Stimulated activated CD8-positive, alpha-beta memory T cell treated with anti-CD3 and anti-CD28 coated beads, Interleukin-2, amount 100 ng/mL, for 1 hour (primary cell): ENCODE measurements at places on chromosomes 7 and 10.

GRCh38 chr7:44994877-44995554 is 5.0 kb upstream of the CCM2 start:
- DNase-seq = no peak

DNA sequence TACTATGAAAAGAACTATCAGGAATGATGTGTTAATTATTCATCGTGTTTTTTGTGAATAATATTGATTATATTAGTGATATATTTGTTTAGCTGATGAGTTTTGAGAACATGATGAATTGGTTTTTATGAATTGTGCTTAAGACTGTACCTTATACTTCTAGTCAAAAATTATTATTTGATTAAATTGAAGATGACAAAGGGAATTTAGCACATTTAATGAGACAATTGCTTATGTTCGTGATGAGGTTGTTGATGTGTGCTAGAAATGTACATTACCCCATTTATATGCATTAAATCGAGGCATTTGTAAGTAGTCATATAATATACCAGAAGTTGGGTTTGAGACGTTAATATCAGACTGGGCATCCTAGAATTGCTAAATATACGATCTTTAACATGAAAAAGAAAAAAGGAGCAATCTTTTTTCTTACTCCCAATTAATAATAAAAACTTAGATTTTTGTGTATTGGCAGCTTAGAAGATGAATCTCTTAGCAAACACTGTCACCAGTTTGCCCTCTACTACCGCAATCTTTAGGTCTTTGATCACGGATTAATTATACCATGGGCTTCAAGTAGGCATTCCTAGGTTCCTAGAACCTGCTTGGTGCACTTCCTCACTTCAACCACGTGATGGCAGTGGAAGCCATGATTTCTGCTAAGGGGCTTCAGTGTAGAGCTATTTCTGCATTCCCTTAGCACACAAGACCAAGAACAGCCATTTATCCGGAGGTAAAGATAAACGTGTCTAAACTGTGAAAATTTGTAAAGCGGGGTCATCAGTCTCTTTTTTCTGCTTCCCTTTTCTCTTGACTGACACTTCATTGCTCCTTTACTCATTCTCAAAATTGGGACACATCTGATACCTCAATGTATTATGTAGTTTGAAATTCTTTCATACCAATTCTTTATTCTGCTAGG is 1.6 kb downstream of the KLHDC10 start:
- DNase-seq = peak; percentile 35

- no peak for DNase-seq
These were observed 102.4 kb upstream of the FRMD4A start for GRCh38 chr10:14433147-14433546.

- DNase-seq = no peak
These were observed 96.7 kb upstream of the PIK3CG start for GRCh38 chr7:106768324-106768751.

GRCh38 chr10:95559896-95560277 is 1.3 kb downstream of the SORBS1 start:
- DNase-seq = no peak

GRCh38 chr10:78310481-78311080 is 276.9 kb downstream of the RPS24 start:
- DNase-seq = no peak

GRCh38 chr7:12827219-12827821 is 139.9 kb downstream of the ARL4A start:
- DNase-seq = no peak

DNA sequence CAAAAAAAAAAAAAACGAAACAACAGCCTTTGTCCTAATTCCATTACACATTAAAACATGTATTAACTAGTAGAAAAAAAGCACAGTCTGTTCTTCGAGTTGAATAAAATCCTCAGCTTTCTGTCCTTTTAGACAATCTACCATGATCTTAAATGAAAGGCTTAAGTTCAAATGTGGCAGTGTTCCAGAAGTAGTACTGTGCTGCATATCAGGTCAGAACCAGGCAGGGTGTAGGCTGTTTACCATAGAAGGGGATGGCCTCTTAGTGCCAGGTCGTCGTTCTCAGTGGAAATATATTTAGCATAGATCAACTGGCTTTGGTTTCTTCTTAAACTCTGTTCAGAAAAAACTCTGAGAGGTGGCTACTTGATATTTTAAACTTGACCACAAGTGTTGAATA is 612.0 kb downstream of the CNTNAP2 start:
- DNase-seq = no peak

- DNase-seq = no peak
These were observed 193.6 kb downstream of the MAD1L1 start for GRCh38 chr7:2038931-2039728.

DNA sequence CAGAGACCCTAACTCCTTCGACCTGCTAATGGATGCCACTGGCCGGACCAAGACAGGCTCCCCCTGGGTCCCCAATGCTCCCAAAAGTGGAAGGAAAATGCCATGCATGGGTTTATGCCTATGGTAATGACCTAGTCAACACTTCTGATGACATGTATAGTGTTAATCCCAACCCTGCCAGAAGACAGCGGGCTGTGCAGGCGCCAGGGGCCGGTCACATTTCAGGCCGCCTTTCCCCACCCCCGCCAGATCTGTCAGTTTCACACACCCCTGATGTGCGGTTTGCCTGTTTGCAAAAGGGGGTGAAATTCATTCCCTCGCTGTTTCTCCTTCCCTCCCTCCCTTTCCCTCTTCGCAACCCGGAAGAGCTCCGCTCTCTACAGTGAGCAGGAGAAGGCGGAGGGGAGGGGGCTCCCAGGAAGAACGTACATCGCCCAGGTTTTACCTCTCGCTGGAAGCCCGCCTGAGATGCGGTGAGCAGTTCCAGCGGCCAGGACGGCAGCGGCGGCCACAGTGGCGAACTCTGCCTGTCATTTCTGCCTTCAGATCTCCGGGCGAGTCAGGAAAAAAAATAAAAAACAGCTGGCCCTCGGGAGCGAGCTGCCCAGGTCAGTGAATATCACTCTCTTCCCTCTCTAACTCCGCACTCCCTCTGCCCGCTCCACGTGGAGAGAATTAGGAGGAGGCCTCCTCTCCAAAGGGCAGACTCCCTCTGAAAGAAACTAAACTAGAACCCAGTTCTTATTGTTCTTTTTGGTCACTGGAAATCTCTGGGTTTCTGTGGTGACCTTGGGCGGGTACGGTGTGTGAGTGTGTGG is 9.4 kb upstream of the GATA3 start:
- no peak for DNase-seq

GRCh38 chr10:10758306-10758705 is 259.4 kb upstream of the CELF2 start:
- DNase-seq = no peak

DNA sequence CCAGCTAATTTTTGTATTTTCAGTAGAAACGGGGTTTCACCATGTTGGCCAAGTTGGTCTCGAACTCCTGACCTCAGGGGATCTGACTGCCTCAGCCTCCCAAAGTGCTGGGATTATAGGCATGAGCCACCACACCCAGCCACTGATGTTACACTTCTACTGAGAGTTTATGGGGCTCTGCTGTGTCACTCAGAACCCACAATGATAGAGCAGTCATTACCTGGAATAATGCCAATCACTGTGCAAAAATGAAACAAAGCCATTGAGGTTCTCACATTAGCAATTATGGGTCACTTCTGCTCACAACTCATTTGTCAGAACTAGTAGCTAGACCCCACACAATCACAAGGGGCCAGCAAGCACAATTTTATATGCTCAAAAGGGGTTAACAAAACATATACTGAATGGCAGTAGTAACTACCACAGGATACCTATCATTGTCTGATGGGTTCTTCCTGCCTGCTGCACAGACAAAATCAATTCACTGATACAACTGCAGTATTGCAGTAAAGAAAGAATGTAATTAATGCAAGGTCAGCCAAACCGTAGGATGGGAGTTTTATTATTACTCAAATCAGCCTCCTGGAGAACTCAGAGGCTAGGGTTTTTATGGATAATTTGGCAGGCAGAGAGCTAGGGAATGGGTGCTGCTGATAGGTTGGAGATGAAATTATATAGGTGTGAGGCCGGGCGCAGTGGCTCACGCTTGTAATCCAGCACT is 72.1 kb upstream of the TRIM24 start:
- no peak for DNase-seq

DNA sequence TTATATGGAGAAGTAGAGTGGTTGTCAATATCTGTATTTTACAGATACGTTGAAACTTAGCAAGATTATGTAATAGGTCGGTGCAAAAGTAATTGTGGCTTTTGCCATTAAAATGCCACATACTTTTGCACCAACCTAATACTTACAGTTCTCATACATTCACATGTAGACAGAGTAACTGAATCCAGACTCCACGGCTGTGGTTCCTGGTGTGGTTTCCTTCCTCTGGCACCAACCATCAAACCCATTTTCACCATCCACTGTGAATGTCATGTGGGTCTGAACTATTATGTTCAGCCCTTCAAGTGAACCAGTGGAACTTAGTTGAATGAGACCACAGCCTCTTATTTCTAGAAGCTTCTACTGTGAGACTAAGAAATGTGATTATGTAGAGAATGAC is 31.5 kb upstream of the SLIT1 start:
- DNase-seq = no peak

DNA sequence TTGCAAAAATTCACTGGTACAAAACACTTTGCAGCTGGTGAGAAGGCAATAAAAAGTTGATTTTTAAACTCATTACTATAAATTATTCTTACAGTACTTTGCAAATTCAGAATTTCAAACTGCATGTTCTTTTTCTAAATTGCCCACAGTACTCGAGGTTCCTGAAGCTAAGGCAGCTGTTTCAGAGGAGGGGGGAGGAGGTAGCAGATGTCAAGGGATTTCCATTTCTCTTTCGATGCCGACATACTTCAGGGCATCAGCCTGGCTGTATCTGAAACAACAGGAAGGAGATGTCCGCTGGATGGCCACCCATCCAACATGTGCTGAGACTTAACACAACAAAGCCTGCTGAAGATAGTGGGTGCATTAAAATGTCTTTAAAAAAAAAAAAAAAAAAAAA is 76.7 kb downstream of the EZH2 start:
- DNase-seq = no peak

GRCh38 chr7:108193594-108194498 is 63.7 kb upstream of the LAMB4 start:
- DNase-seq = no peak

GRCh38 chr7:157235357-157236333 is 96.9 kb downstream of the UBE3C start:
- DNase-seq = no peak

DNA sequence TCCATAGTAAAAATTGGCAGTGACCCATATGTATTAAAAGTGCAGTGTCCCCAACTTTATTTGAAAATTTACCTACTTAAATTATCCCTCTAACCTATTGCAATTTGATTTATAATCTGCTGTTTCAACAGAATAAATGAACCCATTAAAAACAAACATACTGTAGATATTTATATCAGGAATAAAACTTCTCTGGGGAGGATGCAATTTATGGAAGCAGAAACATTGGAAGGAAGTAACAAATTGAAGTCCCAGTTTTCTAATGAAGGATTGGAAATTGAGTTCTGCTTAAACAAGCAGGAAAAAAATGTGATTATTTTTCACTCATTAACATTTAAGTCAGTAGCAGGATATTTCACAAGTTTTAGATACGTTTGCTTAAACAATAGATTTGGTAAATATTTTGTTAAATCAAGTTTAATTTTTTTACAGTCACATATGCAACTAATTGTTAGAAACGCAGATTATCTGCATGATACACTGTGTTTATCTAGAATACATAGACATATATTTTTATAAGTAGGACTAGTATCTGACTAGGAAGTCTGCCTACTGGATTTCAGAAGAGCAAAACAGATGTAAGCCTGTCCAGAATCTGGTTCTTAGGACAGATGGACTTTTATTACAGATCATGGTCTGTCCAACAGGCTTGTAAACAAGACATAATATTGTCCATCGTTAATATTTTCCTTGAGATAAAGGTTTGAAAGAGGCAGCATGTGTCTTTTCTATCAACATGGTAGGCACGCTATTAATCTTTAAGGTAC is 5.3 kb downstream of the AGMO start:
- no peak for DNase-seq

GRCh38 chr7:106312099-106312871 is 27.5 kb upstream of the NAMPT start:
- no peak for DNase-seq

DNA sequence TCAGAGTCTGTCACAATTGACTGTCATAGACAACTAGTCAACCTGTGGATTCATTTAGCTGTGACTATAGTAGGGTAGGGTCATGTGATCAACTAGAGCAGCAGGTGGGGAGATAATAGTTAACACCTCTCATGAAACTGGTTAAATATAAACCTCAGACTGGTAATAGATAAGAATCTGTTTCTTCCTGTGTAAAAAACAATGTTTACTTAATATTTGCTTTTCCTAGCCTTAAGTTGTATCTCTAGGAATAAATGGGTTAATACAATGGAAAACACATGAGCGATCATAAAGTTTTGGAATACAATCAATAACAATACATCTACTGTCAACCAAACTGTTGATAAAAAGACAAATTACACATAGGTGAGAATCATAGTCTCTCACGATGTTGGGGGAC is 43.4 kb upstream of the ITGB8 start:
- DNase-seq = no peak

- DNase-seq = no peak
These were observed 92.4 kb upstream of the PIK3CG start for GRCh38 chr7:106772655-106773108.

DNA sequence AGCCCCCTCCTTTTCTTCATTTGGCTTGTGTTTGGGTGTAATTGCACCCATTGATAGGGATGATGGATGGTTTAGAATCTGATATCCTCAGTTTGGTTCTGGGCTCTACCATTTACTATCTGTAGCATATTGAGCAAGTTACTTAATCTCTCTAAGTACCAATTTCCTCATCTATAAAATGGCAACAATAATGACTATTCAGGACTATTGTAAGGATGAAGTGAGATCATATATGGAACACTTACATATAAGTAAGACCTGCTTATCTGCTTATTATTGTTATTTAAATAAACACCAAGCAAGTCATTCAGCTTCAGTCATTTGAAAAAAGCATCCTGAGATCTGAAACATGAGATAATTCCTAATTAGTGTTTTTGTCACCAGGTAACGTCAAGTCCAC is 127.0 kb downstream of the SEC23IP start:
- no peak for DNase-seq

DNA sequence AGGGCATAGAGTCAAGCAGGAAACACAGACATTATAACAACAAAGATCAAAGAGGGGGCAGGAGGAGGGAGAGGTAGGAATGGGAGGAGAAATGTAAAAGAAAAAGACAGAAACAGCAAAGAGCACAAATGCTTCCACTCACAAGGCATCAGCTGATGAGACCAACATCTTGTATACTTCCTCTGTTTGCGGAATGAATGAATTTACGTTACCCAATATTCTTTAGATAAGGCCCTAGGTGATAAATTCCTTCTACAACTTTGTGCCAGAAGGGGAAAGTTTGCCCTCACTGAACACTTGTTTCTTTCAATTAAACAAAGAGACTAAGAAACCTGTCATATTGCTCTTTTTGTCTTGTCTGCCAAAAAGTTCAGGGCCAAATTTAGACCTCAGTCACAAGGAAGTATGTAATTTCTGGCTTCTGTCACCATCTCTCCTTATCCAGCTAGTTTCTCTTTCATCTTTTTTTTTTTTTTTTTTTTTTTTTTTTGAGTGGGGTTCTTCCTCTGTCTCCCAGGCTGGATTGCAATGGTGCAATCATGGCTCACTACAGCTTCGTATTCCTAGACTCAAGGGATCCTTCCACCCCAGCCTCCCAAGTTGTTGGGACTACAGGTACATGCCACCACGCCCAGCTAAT is 116.4 kb upstream of the NANOS1 start:
- no peak for DNase-seq
